ENCODE measurements at places on chromosomes 5 and 9.

DNA sequence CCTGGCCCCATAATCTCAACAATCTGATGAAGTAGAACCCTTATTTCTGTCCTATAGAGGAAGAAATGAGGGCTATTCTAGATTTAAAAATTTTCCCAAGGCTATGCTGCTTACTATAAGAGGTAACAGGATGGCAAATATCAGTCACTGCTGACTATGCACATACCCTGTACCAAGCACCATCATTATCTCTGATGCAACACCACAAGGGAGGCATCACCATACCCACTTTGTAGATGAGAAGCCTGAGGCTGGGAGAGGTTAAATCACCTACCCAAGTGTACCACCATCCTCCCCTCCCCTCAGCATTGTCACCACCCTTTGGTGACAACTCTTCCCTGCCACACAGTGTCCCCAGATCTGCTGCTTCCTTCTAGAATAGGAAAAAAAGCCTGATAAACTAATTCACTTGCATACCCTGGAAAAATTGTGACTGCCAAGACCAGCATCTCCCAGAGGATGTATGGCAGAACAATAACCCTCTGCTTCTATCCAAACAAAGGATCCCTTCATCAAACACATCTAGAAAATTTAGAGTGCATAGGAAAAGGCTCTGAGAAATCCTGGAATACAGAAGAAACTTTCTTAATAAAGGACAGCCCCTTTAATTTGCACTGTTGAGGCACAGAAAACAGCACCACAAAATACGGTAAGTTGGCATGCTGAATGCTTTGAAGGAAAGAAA, 48.3 kb downstream of the PRRC1 start:
- DNase-seq: no peak

DNA sequence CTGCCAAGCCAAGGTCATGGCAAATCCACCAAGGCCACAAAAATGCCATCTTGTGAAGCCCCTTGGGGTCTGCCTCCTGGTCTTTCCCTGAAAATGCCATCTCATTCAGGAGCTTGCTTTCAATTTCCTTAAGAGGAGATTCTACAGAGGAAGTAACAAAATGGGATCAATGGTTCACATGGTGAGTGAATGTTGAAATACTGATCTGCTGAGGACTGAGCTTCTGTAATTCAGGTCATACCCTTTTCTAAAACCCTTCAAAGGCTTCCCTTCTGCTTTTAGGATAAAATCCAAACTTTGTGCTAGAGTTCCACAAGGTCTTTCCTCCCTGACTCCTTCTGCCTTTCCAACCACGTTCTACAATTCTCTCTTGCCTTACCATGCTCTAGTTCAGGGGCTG, 24.7 kb upstream of the NR3C1 start:
- DNase-seq: no peak

DNA sequence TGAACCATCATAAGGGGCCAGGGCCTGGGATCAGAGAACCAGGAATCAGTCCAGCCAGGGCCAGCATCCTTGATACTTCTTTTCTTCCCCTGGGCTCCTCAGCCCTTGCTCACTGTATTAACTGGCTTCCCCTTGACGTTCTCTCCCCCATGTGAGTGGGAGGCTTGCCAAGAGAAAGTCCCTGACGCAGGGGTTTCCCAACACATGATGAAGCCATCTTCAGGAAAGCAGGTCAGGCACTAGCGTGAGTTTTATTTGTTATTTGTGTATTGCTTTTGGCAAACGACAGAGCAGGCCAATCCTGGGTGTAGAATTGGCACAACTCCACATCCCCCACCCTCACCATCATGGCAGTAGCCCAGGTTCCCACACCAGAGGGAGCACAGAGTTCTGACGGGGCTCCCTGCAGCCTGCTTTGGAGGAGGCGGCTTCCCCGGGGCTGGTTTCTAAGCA, 165.5 kb upstream of the NFIL3 start:
- DNase-seq: no peak

- DNase-seq: no peak
These were observed 4.8 kb downstream of the ADAMTSL1 start for GRCh38 chr9:18478501-18479361.

GRCh38 chr5:9833871-9834270, 203.7 kb upstream of the TAS2R1 start:
- DNase-seq: no peak

- DNase-seq: no peak
These were observed 822 bp upstream of the TNIP1 start for GRCh38 chr5:151081431-151082281.

- DNase-seq: peak; percentile 63
These were observed 1.9 kb downstream of the ANKH start for GRCh38 chr5:14869668-14870164.

GRCh38 chr5:140565780-140566095, 1.1 kb downstream of the SLC35A4 start:
- DNase-seq: peak; percentile 60

DNA sequence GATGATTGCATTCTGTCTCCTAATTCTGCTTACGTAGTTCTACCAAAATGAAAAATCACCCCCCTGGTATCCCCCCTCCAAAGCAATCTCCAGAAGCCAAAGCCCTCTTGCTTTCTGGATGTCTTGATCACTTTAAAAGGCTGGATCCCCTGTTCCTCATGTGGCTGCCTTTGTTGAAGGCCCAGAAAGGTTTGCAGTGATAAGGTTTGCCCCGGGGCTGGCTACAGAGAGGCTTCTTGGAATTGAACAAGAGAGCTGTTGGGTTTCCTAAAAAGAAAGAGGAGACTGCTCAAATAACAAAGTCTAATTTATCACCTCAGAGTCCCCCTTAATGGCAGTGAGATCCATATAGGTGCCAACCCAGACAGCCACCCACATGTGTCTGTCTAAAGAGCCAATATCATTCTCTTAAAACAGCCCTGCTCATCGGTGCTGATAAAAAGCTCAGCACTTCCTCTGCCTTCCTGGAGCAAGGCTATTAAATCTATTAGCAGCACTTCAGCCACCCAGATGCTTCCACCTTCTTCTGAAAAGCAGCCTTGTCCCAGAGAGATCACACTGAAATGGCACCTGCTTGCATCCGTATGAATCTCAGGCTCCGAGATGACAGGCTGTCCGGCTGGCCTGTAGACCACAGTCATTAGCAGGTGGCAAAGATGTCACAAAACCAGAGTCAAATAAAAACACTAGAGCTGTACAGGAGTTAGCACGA, 70.9 kb downstream of the TEX10 start:
- no peak for DNase-seq

GRCh38 chr5:143159031-143159430, 244.5 kb downstream of the NR3C1 start:
- no peak for DNase-seq

GRCh38 chr9:132005899-132006298, 73.8 kb downstream of the MED27 start:
- DNase-seq: no peak

DNA sequence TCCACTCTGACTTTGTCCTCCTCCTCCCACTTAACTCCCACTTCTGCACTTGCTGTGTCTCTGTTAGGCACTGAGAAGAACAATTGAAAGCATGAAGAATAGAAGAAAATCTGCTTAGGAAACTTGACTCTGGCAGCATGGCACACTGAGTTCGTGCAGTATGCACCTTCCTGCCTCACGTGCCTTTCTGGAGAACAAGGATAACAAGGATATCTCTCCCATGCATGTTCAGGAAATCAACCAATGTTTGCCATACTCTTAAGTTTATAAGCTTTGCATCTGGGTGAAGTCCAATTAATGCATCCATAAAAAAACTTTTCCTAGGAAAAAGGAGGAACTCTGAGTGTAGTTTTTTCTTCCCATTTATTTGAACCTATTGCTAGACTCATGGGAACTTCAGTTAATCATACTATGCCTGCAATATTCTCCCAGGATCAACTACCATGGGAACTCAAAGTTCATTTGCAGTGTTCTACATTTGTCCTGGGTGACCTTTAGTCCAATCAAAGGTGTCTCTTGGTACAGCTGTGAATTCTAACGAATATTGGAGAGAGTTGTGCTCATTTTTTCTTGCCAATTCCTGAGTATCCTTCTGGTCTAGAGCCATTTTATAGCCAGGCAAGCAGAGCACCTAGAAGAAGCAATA, 227.0 kb downstream of the ENC1 start:
- DNase-seq: no peak

GRCh38 chr5:57665146-57665936, 182.7 kb upstream of the ACTBL2 start:
- no peak for DNase-seq

- no peak for DNase-seq
These were observed 457.6 kb upstream of the ACTBL2 start for GRCh38 chr5:57940236-57940635.

GRCh38 chr9:75451045-75451444, 362.7 kb downstream of the OSTF1 start:
- no peak for DNase-seq

- DNase-seq: no peak
These were observed 29.3 kb downstream of the GOLGA2 start for GRCh38 chr9:128246471-128246870.

GRCh38 chr5:43588842-43589241, 14.1 kb upstream of the NNT start:
- no peak for DNase-seq

GRCh38 chr9:136691316-136692184, 4.3 kb upstream of the AGPAT2 start:
- no peak for DNase-seq

GRCh38 chr5:36227046-36227445, 14.7 kb downstream of the NADK2 start:
- no peak for DNase-seq

GRCh38 chr5:176653401-176654385, 6.4 kb downstream of the TSPAN17 start:
- DNase-seq: peak; percentile 77

DNA sequence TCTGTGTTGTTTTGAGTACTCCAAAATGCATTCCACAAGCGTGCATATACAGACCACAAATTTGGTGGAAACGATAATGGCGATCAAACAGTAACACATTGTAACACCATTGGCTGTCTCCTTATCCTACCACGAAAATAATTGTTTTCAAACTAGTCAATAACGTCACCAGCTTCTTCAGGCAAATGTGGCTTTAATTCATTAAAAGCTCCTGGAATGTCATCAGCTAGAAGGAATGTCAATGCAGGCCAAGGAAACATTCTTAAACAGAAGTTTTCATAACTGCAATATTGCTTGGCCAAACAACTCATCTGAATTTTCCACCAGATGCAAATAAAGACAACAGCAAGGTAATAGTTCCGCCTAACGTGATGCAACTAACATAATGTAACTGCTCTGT, 71.6 kb upstream of the XPA start:
- DNase-seq: no peak

DNA sequence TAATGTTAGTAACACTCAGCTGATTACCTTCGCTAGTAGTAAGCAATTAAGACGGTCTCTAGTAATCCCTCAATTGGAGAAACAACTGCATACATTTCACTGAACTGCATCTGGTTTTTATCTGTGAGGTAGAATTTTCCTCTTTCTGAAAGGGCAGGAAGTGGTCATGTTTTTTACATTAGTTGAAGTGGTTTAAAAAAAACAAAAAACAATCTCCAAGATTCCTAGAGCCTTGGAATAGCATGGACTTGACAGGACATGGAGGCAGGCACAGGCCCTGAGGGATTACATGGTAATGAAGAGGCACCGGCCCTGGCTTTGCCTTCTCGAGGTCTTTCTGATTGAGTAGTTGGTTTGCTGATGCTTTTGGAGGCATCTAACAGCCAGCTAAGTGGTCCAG, 25.8 kb downstream of the THBS4 start:
- no peak for DNase-seq

GRCh38 chr9:84061613-84062193, 81.1 kb downstream of the RMI1 start:
- DNase-seq: no peak

- no peak for DNase-seq
These were observed 33.0 kb downstream of the FKBP15 start for GRCh38 chr9:113187929-113188595.

DNA sequence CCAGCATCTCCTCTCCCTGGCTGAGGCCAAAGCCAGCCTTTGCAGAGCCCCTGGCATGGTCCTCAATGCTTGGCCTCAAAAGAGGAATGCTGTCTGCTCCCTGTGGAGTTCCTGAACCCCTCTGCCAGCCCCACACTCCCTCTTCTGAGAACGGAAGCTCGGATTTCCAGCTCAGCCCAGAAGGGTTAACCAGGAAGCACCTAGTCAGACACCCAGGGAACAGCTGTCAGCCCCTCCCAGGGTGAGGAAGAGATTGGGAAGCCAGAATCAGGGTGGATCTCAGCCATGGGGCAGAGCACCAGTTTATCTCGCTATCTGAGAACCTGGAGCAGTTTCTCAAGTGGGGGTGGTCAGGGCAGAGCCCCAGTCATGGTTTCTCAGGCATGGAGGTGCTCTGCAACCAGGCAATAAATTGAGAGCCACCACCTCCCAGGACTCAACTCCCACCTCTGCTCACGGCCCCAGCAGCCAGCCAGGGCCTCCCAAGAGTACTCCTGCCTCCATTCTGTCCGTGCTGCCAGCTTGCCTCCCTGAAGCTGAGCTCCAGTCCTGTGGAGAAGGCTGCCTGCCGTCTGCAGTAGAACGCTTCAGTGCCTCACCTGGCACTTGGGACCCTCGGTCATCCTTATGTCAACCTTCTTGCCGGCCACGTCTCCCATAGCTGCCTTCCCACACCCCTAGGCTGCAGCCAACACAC, 7.6 kb downstream of the FOXE1 start:
- DNase-seq: peak; percentile 41

DNA sequence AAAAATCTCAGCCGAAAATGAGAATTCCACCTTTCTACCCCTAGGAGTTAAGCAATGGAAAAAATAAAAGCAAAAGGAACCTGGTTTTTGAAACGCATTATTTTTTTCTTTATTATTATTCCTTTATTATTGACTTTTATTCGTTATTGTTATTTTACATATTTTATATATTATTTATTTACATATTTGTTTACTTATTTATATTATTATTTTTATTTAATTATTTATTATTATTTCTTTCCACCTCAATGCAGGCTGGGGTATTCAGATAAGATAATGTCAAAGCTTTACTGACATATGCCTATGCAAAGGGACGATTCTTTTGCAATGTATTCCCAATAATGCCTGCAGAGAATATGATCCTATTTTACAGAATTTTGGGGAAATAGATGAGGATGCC, 16.7 kb downstream of the UGT3A2 start:
- DNase-seq: no peak

- no peak for DNase-seq
These were observed 827.6 kb upstream of the ACO1 start for GRCh38 chr9:31556667-31557463.

DNA sequence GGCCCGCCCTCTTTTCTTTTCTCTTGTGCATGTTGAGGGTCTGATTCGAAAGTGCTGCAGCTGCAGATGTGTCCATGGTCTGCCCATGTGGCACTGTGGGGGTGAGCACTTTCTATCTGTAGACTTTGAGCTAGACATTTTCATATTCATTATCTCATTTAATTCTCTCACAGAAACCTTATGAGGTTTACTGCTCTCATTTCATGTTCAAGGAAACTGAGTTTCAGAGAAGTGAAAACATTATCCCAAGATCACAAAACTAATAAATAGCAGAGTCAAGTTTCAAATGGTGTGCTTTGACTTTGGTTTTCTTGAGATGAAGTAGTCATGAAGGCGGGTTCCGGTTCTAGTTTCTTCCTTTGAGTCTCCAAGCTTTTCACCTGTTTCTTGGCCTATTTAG, 536.5 kb upstream of the ZNF462 start:
- DNase-seq: no peak

- DNase-seq: no peak
These were observed 93.6 kb downstream of the MCTP1 start for GRCh38 chr5:95191330-95191729.

GRCh38 chr5:14155739-14156138, 12.6 kb downstream of the TRIO start:
- DNase-seq: no peak

Data from activated CD4-positive, alpha-beta T cell treated with anti-CD3 and anti-CD28 coated beads, Interleukin-2, amount 10 ng/mL, durations not matched to agents 24 days and 14 days (primary cell).